ENCODE measurements at places on chromosomes 16 and 17.

- DNase-seq = no peak
Measured at GRCh38 chr16:79618692-79619050, 18.1 kb upstream of the MAF start.

DNA sequence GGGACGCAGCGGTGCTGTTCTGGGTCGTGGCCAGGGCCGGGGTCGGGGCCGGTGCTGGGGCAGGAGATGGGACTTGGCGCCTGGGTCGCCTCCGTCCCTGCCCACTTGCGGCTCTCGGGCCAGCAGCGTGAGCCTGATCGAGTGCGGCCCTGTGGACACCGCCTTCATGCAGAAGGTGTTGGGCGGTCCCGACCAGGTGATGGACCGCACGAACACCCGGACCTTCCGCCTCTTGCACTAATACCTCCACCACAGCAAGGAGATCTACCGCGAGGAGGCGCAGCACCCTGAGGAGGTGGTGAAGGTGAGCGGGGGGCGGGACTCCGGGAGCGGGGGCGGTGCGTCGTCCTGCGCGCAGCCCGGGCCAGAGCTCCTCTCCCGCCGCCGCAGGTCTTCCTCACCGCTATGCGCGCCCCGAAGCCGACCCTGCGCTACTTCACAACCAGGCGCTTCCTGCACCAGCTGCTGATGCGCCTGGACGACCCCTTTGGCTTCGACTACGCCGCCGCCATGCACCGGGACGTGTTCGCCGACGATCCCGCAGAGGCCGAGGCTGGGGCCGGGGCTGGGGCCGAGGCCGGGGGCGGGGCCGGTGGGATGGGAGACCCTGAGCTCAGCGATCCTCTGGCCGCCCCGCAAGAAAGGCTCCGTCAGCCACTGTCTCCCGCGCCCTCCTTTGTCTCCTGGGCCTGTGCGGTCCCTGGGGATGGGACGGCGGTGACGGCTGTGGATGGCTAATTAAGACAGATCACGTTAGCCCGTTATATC is 4.5 kb upstream of the HSD17B1 start:
- no peak for DNase-seq

GRCh38 chr16:69396187-69397061 is 10.6 kb upstream of the TERF2 start:
- DNase-seq = peak; percentile 77

GRCh38 chr16:76222853-76223252 is 54.3 kb upstream of the CNTNAP4 start:
- DNase-seq = no peak

- peak; percentile 84 for DNase-seq
Measured at GRCh38 chr17:78899361-78900260, 3.4 kb downstream of the CEP295NL start.

DNA sequence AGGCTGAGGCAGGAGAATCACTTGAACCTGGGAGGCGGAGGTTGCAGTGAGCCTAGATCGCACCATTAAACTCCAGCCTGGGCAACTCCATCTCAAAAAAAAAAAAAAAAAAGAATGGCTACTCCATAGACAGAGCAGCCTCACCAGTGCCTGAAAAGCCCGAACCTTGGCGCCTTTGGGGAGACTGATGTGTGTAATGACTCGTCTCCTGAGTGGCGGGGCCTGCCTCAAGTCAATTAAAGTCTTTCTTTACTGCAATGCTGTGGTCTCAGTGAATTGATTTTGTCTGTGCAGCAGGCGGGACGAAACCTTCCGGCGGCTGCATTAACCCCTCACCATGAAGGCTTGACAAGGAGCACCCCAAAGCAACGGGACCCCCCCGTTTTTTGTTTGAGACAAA is 3.5 kb upstream of the UQCC4 start:
- DNase-seq = no peak

- DNase-seq = no peak
Measured at GRCh38 chr16:49523435-49524159, 150.0 kb downstream of the C16orf78 start.

DNA sequence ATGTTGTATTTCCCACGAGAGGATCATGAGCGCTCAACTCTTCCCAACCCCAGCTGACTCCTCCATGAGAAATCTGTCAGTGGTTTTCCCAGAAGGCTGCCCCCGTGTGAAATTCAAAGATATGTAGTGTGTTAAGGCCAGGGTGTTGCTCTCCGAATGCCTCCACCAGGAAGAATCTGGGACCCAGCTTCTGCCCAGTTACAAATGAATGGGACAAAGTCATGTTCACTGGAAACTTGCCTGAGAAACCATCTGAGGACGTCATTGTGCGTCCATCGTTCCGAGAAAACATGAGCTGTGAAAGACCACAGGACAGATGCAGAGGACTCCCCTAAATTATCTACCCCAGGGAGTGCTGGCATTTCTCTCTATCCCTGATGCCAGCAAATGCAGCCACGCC is 86.0 kb downstream of the AIPL1 start:
- DNase-seq = no peak

DNA sequence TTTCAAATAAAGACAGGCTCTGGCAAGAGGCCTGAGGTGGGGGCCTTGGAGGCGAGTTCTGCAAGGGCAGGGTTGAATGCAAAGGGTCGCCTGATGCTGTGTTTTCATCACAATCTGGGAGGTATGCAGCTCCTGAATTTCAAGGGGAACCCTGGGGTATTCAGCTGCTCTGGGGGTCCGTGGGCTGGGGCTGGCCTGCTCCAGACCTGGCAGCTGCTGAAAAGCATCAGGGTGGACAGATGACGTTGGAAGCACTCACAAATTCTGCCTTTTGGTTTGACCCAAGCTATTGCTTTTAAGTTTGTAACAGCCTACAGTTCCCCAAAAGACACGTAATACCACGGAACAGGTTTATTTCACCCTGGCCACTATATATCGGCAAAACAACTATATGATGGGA is 1.3 kb downstream of the DNAH17 start:
- no peak for DNase-seq

DNA sequence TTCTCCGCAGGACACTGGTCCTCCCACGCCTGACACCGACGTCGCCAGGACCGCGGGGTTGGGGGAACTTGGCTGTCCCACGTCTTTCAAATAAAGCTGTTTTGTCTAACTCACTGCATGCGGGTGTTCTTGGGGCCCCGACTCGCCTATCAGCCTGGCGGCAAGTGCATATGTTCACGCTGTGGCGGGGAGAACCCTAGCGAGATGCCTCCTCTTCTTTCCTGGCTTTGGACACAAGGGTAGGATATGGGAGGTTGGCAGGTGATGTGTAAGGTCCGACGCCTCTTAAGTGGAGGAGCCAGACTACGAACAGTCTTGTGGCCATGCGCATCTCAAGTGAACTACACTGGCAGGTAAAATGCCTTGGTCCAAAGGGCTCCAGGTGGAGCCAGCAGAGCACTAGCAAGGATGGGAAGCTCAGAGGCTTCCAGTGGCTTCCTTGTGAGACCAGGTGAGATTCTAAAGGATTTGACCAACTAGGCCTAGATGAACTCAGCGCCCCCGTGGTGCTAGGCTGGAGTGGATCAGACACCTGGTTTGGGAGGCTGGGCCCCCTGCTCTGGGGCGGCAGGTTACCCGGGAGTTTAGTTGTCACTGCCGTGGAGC is 873 bp upstream of the RPS2 start:
- no peak for DNase-seq

- no peak for DNase-seq
Measured at GRCh38 chr17:66988069-66988798, 23.7 kb downstream of the CACNG4 start.

DNA sequence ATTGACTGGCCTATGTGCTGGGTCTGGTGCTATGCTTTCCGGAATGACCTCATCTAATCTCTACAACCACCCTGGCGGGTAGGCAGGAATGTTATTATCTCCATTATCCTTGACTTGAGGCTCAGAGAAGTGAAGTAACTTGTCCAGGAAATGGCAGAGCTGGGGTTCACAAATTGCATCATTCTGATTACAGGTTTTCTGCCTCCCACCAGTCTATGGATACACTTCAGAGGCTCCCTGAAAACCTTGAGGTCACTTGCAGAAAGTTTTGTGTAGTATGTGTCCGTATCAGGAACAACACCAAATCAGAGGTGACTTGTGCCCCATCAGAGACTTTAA is 19.1 kb downstream of the NOD2 start:
- DNase-seq = no peak

DNA sequence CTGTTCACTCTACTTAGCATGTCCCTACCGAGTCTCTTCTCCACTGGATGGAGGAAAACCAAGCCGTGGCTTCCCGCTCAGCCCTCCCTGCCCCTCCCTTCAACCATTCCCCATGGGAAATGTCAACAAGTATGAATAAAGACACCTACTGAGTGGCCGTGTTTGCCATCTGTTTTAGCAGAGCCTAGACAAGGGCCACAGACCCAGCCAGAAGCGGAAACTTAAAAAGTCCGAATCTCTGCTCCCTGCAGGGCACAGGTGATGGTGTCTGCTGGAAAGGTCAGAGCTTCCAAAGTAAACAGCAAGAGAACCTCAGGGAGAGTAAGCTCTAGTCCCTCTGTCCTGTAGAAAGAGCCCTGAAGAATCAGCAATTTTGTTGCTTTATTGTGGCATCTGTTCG is 2.8 kb upstream of the LPCAT2 start:
- no peak for DNase-seq
